ENCODE measurements at places on chromosomes 5 and 9.

DNA sequence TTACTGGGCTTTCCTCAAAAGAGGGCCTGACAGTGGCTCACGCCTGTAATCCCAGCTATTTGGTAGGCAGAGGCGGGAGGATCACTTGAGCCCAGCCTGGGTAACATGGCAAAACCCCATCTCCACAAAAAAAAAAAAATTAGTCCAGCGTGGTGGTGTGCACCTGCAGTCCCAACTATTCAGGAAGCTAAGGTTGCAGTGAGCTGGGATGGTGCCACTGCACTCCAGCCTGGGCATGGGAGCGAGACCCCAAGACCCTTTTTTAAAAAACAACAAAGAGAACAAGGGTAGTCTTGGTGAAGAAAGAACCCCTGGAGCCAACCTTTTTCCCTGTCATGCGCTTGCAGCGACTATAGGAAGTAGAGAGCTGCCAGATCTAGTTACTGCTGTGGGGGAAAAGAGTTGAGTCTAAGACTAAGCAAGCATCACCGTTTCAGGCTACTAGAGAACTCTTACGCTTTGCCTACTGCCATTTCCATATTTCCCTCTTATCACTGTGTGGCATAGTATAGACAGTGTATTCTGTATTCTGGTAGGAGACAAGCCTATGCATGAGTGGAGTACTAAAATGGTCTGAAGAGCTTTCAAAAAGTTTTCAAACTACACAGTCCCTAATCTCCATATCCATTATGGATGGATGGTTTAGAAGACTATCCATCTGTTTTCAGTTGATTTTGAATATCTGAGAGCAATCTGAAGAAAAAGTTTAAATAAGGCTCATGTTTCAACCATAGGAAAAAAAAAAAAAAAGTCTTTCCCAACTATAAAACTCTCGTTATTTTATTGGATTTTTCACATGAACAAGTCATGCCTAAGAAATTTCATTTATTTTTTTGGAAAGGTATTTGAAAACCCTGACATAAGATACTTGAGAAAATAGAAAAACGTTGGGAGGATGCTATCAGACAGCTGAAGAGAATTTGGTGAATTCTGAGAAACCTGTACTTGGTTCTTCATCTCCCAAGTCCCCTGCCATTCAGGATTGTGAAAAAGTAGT is 2.6 kb downstream of the C9orf40 start:
- DNase-seq: no peak

- peak; percentile 32 for DNase-seq
These were observed 23.9 kb downstream of the B4GALT1 start for GRCh38 chr9:33143241-33143661.

DNA sequence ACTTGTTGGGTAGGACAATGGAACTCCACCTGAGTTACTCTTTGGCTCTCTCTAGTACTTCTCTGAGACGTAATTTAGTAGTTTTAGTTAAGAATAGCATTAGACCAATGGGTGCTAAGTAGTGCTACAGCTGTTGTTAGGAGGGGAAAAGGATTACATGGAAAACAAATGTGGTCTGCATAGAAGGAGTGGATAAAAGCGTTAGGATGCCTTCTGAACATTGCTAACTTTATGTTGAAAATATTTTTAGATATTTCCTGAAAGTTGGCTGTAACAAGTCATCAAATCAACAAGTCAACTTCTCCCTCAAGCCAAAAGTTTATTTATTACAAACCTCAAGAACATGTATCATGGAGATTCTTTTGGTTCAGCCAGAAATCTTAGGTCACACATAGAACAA is 409.5 kb upstream of the MEF2C start:
- DNase-seq: no peak

- no peak for DNase-seq
These were observed 9.0 kb downstream of the DBH start for GRCh38 chr9:133645021-133645765.

- DNase-seq: no peak
These were observed 240.1 kb downstream of the DENND1A start for GRCh38 chr9:123689701-123690428.

DNA sequence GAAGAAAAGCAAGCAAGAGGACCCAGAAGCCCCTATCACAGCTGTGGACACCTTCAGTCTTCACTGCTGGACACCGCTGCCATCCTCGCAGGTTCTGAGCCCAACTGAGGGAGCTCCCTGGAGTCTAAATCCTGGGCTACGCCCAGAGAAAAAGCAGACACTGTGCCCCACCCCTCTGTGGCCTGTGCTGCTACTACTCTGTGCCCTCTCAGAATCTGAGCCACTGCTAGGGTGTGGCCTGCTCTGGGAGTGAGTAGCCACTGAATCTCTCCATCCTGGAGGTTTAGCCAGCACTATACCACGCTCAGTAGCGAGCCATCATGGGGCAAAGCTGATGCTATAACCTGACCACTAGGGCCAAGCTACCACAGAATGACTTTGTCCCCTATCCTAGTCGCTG is 338.2 kb downstream of the NPR3 start:
- peak; percentile 9 for DNase-seq

DNA sequence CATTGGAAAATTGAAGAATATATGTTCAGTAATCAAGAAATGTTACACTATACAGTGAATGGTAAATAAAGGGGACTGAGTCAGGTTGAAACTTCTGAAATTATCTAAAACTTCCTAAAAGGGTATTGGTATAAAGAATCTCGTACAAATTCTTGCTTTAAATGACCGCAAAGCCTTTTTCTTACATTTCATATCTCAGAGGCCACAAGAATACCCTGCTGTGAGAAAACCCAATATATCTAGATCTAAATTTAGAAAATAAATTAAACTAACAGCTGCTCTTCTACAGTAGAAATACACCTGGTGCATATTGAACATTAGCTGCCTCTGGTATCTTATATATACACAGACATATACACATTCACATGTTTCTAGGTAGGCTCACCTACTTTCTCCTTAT is 221.7 kb downstream of the PCSK5 start:
- no peak for DNase-seq

DNA sequence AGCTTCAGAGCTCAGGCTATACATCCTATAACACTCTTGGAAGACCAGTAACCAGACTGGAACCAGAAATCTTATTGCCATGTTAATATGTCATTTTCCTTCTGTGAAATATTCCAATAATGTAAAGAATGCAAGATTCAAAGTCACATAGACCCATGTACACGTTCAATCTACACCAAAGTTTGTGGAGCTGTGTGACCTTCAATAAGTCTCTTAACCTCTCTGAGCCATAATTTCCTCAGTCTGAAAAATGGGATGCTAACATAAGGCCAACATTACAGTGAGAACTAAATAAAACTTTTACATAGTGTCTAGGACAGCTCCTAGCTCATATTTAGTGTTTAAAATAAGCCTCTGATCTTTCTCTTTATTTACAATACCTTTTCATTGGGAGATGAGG is 70.4 kb downstream of the ARRDC3 start:
- DNase-seq: no peak

- no peak for DNase-seq
These were observed 212.8 kb downstream of the PIK3R1 start for GRCh38 chr5:68428231-68428811.

DNA sequence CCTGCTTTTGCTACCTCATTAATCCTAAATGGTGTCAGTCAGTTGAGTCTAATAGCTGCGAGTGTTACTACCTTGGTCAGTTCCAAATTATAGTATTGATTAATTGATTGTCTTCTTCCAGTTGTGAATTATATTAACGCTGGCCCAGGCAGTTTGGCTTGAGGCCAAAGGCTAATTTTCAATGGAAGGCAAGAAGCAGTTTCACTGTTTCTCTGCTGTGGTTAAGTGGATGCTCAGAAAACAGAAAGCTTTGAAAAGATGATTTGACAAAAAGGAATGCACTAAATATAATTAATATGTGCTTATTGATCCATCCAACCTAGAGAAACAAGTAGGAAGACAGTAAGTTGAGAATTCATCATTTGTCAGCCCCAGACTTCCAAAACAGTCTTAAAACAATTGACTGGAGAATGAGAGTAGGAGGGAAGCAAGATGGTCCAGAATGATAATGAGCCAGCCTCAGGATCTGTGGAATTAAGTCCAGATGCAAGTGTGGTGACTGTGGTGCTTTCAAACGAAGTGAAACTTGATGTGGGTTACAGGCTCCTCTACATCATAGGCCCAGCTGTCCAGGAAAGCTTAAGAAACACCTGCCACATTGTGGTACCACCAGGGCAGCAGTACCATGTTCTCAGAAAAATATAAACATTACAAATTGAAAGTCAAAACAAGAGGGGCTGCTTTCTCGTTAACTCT is 1371.0 kb upstream of the DMAC1 start:
- DNase-seq: no peak

DNA sequence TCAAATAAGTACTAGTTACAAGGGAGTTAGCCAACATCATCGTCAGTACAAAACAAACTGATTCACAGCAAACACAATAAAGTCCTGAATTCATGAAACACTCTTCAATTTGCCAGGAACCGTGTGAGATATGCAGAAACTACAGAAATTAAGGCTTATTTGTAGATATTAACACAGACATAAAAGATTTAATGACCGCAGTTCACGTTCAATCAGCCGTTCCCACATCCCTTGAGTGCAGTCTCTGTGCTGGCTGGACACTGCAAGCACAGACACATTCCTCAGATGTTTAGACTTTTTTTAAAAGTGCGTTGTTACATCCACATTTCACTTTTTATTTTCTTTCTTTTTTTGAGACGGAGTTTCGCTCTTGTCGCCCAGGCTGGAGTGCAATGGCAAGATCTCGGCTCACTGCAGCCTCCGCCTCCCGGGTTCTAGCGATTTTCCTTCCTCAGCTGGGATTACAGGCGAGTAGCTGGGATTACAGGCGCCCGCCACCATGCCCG is 566 bp upstream of the CEP78 start:
- DNase-seq: peak; percentile 22

DNA sequence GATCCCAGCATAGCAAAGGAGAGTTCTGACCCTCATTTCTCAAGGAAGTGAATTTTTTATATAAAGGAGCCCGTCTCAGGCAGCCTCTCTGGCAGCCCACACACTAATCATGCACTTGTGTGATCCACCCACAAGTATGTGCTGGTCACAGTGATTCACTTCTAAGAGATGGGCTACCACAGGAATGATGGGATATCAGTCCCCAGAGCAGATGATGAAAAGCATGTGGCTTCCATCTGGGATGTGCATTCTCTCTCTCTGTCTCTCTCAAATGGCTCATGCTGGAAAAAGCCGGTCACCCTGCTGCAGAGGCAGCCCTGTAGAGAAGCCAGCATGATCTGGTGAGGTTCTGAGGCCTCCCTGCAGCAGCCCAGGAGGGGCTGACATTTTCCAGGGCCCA is 74.2 kb upstream of the ADCY2 start:
- no peak for DNase-seq

DNA sequence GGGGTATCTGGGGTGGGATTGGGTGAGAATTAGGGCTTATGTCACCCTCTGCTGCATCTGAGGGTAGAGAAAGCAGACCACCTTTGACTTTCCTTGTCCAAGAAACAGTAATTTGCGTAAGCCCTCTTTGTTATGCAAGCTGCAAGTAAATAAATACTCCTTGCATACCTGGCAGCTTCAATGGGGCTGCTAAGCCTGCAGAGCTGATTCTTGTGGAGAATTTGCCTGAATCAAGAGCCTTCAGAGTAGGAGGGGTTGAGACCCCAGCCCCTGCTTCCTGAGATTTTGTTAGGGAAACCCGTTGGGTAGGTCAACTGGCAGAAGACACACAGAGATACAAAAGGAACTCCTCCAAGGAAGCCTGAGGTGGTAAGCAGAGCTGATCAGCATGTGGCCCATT is 515.1 kb downstream of the DMAC1 start:
- DNase-seq: no peak

- peak; percentile 24 for DNase-seq
These were observed 232.1 kb downstream of the FBXO4 start for GRCh38 chr5:42157215-42157614.

- no peak for DNase-seq
These were observed 170.2 kb upstream of the NREP start for GRCh38 chr5:111927191-111927590.

GRCh38 chr9:4815381-4815956 is 22.7 kb downstream of the RCL1 start:
- no peak for DNase-seq

GRCh38 chr5:102590467-102590866 is 91.7 kb upstream of the SLCO6A1 start:
- DNase-seq: peak; percentile 25

GRCh38 chr9:78406146-78406545 is 109.2 kb downstream of the PSAT1 start:
- no peak for DNase-seq

DNA sequence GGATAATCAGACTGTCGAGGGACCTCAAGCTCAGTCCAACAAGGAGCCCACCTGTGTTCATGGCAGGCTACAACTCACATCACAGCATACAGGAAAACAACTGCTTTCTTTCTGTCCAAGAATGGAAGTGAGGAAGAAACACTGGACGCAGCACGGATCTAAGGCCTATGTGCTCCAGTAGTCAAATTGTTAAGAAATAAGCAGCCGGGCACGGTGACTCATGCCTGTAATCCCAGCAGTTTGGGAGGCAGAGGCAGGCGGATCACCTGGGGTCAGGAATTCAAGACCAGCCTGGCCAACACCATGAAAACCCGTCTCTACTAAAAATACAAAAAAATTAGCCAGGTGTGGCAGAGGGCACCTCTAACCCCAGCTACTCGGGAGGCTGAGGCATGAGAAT is 427.8 kb downstream of the BNC2 start:
- DNase-seq: peak; percentile 57

DNA sequence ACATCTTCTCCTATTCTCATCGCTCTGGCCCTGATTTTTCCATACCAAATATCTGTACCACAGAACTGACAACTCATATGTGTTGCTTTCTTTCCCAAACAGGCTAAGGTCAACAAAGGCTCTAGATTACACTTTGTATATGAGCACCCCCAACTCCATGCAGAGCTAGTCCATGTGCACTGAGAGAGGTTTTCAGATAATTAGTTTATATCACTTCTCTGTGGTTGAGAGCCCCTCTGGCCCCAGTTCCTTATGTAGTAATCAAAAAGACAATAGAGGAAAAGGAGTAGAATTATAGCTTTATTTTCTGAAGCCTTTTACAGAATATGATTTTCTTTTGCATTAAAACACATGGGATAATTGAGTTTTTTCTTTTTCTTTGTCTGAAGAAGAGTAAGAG is 120.0 kb downstream of the TRIO start:
- DNase-seq: no peak

- no peak for DNase-seq
These were observed 5.0 kb downstream of the CD14 start for GRCh38 chr5:140627972-140628371.

DNA sequence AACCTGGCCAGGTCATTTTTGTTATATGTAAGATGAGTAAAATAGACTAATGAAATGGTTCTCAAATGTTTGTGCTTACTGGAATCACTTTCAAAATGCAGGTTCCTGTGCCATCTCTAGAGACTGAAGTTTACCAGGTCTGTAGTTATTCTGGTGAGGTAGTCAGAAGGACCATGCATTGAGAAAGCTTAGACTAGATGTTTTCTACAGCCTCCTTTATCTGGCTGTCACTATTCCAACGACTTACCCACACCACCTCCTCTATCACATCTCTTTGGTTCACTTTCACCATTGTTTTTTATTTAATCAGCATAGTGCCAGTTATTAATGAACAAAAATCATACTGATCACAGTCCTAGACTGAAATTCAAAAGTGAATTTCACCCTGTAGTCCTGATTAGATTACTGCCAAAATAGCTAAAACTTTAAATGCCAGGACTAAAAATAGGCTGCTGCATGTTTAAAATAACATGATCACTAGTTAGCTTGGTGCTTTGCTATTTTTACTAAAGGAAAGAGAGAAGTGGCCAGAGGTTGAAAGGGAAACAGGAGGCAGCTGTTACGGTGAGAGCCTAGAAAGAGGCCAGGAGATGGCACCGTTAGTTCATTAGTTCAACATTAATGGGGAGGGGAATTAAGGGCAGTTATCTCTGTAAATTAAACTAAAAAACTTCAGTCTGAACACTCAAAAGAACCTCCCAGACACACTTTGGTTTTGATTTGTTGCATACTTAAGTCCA is 13.9 kb upstream of the FNIP1 start:
- peak; percentile 21 for DNase-seq
